Activated T-helper 9 cell treated with anti-CD3 and anti-CD28 coated beads, Interleukin-2, amount 50 U/mL, for 16 hours (primary cell): ENCODE measurements at places on chromosomes 13 and 19.

GRCh38 chr13:113299951-113300350 lies 2.9 kb downstream of the LAMP1 start:
- no peak for DNase-seq

DNA sequence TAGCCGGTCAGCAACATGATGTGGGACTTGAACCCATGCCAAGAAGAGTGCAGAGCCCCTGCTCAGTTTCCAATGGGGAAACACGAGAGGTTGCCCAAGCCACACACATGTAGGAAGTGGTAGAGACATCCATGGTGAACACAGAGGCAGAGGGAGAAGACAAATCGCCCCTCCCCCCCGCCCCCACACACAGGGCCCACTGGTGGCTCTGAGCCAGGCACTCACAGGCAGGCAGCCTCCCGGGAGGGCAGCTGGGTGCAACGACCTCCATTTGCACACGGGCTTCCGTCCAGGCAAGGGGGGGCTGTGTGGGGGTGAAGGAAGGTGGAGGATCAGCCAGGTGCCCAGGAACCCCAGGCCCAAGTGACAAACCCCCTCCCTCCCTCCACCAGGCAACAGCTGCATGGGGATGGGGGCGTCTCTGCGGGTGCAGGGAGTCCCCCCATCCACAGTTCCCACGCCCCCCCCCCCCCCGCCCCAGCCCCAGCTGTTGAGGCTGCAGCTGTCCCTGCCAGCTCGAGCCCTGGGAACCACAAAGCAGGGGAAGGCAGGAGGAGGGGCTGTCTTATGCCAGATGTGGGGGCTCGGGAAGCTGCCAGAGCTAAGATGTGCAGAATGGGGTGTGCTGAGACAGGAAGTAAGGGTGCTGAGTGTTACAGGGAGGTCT lies 3.4 kb downstream of the NOTCH3 start:
- DNase-seq: no peak

- peak; percentile 37 for DNase-seq
Measured at GRCh38 chr19:49436381-49437017, 4.8 kb downstream of the SLC17A7 start.

DNA sequence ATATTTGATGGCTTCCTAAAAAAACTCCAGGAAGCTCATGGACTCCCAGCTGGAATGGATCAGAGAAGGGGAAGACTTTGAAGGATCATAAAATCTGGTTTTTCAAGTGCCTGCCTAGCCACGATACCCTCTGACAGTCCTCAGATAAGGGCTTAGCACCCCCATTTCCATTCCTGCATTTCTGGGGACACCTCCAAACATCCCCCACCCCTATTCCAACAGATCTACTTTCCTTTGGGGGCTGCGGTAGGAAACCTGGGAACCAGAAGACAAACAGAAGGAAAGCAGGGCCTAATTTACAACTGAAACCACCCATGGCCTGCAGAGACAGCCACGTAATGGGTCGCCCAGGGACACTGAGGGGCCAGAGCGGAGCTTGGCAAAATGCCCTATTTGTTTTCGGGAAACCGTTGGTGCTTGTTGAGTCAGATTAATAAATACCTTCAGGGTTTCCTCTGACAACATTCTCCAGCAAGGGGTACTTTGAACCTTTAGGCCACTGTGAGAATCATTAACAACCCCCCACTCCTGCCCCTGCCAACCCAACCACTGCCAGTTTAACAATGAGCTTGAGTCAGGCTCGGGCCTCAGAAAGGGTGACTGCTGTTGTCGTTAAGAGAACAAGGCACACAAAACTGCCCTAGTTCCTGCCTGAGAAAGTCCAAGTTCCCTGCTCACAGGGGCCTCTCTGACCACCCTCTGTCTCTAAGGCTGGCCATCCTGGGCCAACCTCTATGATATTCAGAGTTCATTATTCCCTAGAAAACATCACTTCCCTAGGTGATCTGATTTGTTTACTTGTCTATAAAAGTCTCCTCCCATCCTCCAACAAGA lies 23.5 kb downstream of the RHPN2 start:
- DNase-seq: no peak

- DNase-seq: peak; percentile 61
Measured at GRCh38 chr19:47428177-47428894, 9.0 kb upstream of the MEIS3 start.

GRCh38 chr13:28282451-28282850 lies 144.1 kb downstream of the PAN3 start:
- no peak for DNase-seq

GRCh38 chr13:72125561-72125960 lies 258.6 kb upstream of the DACH1 start:
- DNase-seq: no peak

DNA sequence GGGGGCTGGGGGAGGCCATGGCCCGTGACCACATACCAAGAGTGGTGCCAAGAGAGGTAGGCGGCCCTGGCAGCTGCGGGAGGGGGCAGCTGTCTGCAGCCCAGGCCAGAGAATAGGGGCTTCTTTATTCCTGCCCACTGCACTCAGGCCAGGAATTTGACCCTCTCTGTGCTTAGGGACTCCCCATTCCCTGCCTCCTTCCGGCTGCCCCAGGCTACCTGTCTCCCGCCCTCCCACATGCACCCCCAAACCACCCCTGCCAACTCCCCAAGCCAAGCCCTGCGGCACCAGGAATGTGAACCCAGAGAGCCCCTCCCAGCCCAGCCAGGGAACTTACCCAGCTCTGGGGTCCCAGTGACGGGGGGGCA lies 687 bp downstream of the PLEKHA4 start:
- no peak for DNase-seq

- DNase-seq: no peak
Measured at GRCh38 chr13:105008604-105009003, 1526.9 kb downstream of the EFNB2 start.
